ENCODE measurements at places on chromosomes 11 and 22.

- peak overlapping the region; percentile 88 for H3K4me3 ChIP-seq
- peaks cover 15% of the 10 kb centered on the region for H3K36me3 ChIP-seq
- no peaks in the 10 kb centered on the region for H3K27me3 ChIP-seq
- peaks cover 19% of the 10 kb centered on the region for H3K4me1 ChIP-seq
- H3K27ac ChIP-seq: peak overlapping the region; percentile 95
- peak; percentile 96 for DNase-seq
Measured at GRCh38 chr11:73308961-73309919, 1.2 kb downstream of the ARHGEF17 start.

- H3K4me1 ChIP-seq: no peaks in the 10 kb centered on the region
- peaks cover 8% of the 10 kb centered on the region for H3K36me3 ChIP-seq
- no peak overlapping the region for H3K27ac ChIP-seq
- H3K27me3 ChIP-seq: no peaks in the 10 kb centered on the region
- no peak for DNase-seq
Measured at GRCh38 chr11:18493310-18493709, 33.4 kb downstream of the TSG101 start.

DNA sequence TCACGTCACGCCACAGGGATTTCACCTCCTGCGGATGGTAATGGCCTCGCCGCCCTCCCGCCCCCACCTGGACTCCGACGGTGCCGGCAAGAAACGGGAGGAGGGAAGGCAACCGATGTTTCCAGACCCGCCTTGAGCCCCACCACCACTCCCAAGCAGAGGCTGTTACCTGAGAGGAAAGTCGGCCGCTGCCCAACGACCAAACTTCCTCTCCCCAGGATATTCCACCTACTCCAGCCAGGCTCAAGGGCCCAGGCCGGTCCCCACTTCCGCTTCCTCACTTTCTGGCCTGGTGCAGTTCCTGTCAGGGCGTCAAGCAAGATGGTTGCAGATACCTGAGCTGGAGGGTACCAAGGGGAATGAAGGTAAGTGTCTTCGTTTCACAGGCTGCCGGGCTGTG is at the start of gene ENTHD1:
Gene ENTHD1, minus strand, starts transcription at position 235 of the 400 bp plus-strand sequence. CDS start 6,012 bp downstream, outside the sequence.
- no peak within 1 kb of the TSS for H3K27ac ChIP-seq
- DNase-seq: no peak
- no peak within 1 kb of the TSS for H3K4me3 ChIP-seq
- no peaks in the 10 kb centered on the region for H3K36me3 ChIP-seq
- peaks cover 4% of the 10 kb centered on the region for H3K27me3 ChIP-seq
- H3K4me1 ChIP-seq: no peaks in the 10 kb centered on the region

- peaks cover 8% of the 10 kb centered on the region for H3K27me3 ChIP-seq
- no peak overlapping the region for H3K4me3 ChIP-seq
- H3K36me3 ChIP-seq: no peaks in the 10 kb centered on the region
- H3K27ac ChIP-seq: no peak overlapping the region
- H3K4me1 ChIP-seq: no peaks in the 10 kb centered on the region
- DNase-seq: no peak
Measured at GRCh38 chr11:18696638-18697225, 1.8 kb upstream of the TMEM86A start.

DNA sequence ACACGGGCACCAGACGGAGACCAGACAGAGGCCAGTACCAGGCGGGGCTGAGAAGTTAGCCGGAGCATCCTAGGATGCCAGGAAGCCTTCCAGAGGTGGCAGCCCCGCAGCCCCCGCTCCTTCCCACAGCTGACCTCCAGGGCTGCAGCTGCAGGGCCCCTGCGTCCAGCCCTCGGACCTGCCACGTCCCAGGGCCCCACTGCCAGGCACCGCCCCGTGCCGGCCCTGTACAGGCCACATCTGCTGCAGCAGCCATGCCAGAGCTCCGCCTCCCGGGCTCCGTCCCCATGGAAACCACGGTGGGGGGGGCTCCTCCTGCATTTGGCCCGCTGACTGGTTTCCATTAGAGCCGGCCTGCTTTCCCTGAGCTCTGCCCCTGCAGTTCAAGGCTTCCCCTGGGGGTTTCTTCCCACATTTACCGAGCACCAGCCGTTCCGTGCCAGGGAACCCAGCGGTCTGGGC is 62.5 kb upstream of the PPARA start:
- H3K36me3 ChIP-seq: peaks cover 65% of the 10 kb centered on the region
- H3K4me1 ChIP-seq: peaks cover 64% of the 10 kb centered on the region
- H3K27ac ChIP-seq: peak overlapping the region; percentile 97
- peak; percentile 94 for DNase-seq
- H3K4me3 ChIP-seq: peak overlapping the region; percentile 81
- no peaks in the 10 kb centered on the region for H3K27me3 ChIP-seq

- H3K27me3 ChIP-seq: no peaks in the 10 kb centered on the region
- peaks cover 31% of the 10 kb centered on the region for H3K36me3 ChIP-seq
- no peak overlapping the region for H3K27ac ChIP-seq
- H3K4me3 ChIP-seq: no peak overlapping the region
- peaks cover 5% of the 10 kb centered on the region for H3K4me1 ChIP-seq
Measured at GRCh38 chr22:40414838-40415505, 44.6 kb downstream of the SGSM3 start.

DNA sequence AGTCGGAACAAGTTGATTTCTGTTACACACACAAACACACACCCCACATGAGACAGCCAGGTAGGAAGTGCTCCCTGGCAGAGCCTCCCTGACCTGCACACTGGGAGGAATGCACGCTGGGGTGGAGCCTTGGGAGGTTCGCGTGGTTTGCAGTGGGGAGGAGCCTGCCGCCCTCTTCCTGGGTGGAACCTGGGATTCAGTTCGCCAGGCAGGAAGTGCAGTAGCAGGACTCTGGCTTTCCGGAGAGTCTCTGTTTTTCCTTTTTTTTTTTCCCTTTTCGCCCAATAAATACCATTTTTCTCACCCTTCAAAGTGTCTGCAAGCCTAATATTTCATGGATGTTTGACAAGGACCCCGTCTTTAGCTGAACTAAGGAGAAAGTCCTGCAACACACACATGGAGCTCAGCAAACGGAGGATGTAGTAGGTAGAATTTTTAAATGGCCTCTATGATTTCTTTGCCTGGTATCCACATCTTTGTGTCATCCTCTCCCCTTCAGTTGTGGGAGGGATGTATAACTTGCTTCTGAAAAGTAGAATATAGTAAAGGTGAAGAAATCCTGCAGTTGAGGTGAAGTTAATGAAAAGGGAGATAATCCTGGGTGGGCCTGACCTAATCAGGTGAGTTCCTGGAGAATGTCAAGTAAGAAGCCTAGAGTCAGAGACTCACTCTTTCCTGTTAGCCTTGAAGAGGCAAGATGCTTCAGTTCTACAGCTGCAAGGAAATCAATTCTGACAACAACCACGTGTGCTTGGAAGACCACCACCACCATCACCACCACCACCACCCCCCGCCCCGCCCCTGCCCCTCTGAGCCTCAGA is 72.9 kb downstream of the PIWIL4 start:
- H3K27ac ChIP-seq: no peak overlapping the region
- no peaks in the 10 kb centered on the region for H3K36me3 ChIP-seq
- no peak overlapping the region for H3K4me3 ChIP-seq
- no peak for DNase-seq
- H3K4me1 ChIP-seq: peaks cover 3% of the 10 kb centered on the region
- no peaks in the 10 kb centered on the region for H3K27me3 ChIP-seq

- H3K27ac ChIP-seq: peak overlapping the region; percentile 28
- no peak overlapping the region for H3K4me3 ChIP-seq
- H3K36me3 ChIP-seq: no peaks in the 10 kb centered on the region
- no peaks in the 10 kb centered on the region for H3K27me3 ChIP-seq
- H3K4me1 ChIP-seq: peaks cover 13% of the 10 kb centered on the region
Measured at GRCh38 chr11:9527481-9528135, 45.9 kb upstream of the WEE1 start.

GRCh38 chr11:33507356-33507755 is 193.3 kb downstream of the C11orf91 start:
- no peak for DNase-seq
- H3K27me3 ChIP-seq: no peaks in the 10 kb centered on the region
- H3K4me3 ChIP-seq: no peak overlapping the region
- H3K4me1 ChIP-seq: no peaks in the 10 kb centered on the region
- H3K36me3 ChIP-seq: no peaks in the 10 kb centered on the region

DNA sequence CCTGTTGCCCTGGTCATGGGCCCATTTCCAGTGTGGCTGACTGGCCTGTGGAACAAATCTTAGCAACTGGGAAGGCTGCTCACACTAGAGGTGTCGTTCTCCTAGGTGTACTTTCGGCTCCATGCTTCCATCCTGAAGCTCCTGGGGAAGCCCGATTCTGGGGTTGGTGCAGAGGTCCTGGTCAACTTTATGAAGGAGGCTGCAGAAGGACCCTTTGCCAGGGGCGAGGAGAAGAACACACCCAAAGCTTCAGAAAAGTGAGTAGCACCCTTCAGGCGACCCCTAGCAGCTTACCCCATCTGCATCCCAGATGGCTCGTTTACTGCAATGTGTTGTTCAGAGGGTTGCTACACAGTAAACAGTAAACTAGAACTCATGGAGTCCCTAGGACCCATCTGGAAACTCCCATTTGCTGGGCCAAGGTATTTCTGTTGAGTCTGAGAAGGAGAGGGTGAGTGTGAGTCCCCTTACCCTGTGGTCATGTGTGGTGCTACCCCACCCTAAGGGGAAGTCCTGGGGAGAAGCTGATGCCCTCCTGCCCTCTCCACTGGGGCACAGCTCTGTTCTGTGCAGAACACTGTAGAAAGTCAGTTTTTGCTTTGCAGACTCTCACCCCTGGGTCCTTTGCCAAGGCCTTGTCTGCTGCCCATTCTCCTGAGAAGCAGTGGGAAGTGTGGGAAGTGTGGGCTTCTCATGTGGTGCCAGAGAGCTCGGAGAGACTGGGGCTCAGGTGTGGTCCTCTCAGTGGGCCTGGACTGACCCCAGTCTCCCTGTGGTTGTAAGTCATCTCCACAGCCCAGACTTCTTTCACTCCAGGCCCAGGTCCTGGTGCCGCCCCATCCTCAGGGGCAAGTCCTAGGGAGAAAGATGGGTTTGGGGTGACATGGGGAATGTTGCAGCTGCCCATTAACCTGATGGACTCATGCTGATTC is 85.0 kb downstream of the CABIN1 start:
- no peaks in the 10 kb centered on the region for H3K27me3 ChIP-seq
- H3K36me3 ChIP-seq: peaks cover 15% of the 10 kb centered on the region

- H3K36me3 ChIP-seq: no peaks in the 10 kb centered on the region
- H3K4me1 ChIP-seq: no peaks in the 10 kb centered on the region
- H3K4me3 ChIP-seq: no peak overlapping the region
- no peak for DNase-seq
Measured at GRCh38 chr11:36109850-36110606, 166.2 kb downstream of the LDLRAD3 start.

DNA sequence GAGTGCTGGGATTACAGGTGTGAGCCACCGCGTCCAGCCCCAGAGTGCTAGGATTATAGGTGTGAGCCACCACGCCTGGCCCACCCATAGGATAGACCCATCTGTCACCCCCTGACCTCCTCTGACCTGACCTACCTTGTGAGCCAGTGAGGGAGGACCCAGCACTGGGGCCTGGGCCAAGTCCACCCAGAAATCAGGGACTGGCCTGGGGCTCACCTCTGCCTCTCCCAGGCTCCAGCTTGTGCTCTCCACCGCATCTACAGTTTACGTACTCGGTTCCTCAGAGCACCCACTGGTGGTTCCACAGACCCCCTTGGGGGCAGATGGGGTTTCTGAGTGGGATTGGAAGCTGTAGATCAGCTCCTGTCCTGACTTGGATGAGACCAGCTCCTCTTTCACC is 6.4 kb downstream of the SLC29A2 start:
- H3K4me3 ChIP-seq: no peak overlapping the region
- no peaks in the 10 kb centered on the region for H3K27me3 ChIP-seq
- H3K27ac ChIP-seq: no peak overlapping the region
- no peak for DNase-seq

DNA sequence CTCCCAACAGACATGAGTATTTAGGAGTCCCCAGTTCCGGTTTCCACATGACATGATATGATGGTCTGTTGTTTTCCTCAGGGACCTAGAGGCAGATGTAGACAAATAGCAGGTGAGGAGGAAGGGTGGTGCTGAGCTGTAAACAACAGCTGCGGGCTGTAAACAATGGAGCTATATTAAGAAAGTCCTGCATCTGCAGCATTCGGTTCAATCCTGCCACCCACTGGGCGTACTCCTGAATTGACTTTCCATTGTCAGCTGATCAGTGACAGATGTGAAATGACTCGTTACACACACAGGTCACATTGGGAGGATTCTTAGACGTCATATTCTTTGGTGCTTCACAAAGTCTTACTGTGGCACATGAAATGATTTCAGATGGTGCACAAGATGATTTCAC is 26.8 kb upstream of the RAG1 start:
- no peaks in the 10 kb centered on the region for H3K4me1 ChIP-seq
- H3K4me3 ChIP-seq: no peak overlapping the region
- no peaks in the 10 kb centered on the region for H3K36me3 ChIP-seq
- no peak overlapping the region for H3K27ac ChIP-seq

- DNase-seq: no peak
- H3K4me3 ChIP-seq: no peak overlapping the region
- peaks cover 5% of the 10 kb centered on the region for H3K4me1 ChIP-seq
- no peak overlapping the region for H3K27ac ChIP-seq
- H3K36me3 ChIP-seq: no peaks in the 10 kb centered on the region
Measured at GRCh38 chr11:133038850-133039249, 493.5 kb downstream of the OPCML start.

- H3K27me3 ChIP-seq: no peaks in the 10 kb centered on the region
- H3K36me3 ChIP-seq: peaks cover 5% of the 10 kb centered on the region
- H3K4me1 ChIP-seq: no peaks in the 10 kb centered on the region
- no peak overlapping the region for H3K27ac ChIP-seq
- DNase-seq: no peak
- no peak overlapping the region for H3K4me3 ChIP-seq
Measured at GRCh38 chr22:19488884-19489843, 9.4 kb downstream of the CDC45 start.

GRCh38 chr11:92941676-92942571 is 27.5 kb upstream of the MTNR1B start:
- H3K27me3 ChIP-seq: no peaks in the 10 kb centered on the region
- no peak overlapping the region for H3K4me3 ChIP-seq
- no peaks in the 10 kb centered on the region for H3K4me1 ChIP-seq
- H3K27ac ChIP-seq: no peak overlapping the region
- no peaks in the 10 kb centered on the region for H3K36me3 ChIP-seq

DNA sequence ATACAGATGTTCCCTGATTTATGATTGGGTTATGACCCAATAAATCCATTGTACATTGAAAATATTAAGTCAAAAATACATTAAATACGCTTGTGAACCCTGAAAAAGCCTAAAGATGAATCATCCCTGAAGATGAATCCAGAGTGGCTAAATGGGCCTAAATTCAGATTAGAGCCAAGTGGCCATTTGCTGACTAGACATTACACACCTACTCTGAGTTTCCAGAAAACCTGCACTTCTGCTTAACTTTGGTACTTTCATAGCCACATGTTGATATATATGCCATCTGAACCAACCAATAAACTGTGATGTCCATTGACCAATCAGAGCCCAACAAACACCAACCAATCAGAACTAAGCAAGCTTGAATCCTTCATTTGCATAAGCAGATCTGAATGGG is 106.9 kb downstream of the WT1 start:
- H3K36me3 ChIP-seq: no peaks in the 10 kb centered on the region
- H3K27me3 ChIP-seq: no peaks in the 10 kb centered on the region
- DNase-seq: no peak
- no peak overlapping the region for H3K4me3 ChIP-seq
- no peaks in the 10 kb centered on the region for H3K4me1 ChIP-seq

- H3K4me1 ChIP-seq: no peaks in the 10 kb centered on the region
- H3K27ac ChIP-seq: no peak overlapping the region
- DNase-seq: no peak
- H3K27me3 ChIP-seq: no peaks in the 10 kb centered on the region
Measured at GRCh38 chr22:33044112-33044511, 14.1 kb downstream of the SYN3 start.
